ENCODE measurements at places on chromosomes 12 and 14.

GRCh38 chr14:58560208-58560607, 77.6 kb upstream of the DACT1 start:
- DNase-seq = no peak

- no peak for DNase-seq
These were observed 7.7 kb upstream of the KICS2 start for GRCh38 chr12:64229796-64230195.

DNA sequence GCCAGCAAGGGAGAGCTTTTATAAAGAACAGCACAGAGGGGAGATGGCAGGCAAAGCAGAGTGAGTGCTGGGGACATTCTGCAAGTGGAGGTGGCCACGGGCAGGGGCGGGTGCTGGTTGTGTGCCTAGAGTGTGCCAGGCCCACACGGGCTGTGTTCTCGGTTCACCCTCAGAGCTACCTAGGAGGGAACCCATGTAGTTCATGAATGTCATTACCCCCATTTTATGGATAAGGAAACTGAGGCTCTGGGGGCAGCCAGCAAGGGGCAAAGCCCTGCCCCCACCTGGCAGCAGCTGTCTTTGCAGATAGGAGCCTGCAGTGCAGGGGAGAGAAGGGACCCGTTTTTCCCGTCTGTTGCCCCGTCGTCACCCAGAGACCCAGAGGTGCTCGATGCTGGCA, 85.2 kb upstream of the NCOR2 start:
- no peak for DNase-seq

- peak; percentile 70 for DNase-seq
These were observed 28.6 kb downstream of the EML1 start for GRCh38 chr14:99821519-99822508.

GRCh38 chr14:61145034-61145902, 135.9 kb downstream of the TMEM30B start:
- DNase-seq = no peak

GRCh38 chr12:57541717-57542116, 5.3 kb downstream of the DCTN2 start:
- DNase-seq = no peak

DNA sequence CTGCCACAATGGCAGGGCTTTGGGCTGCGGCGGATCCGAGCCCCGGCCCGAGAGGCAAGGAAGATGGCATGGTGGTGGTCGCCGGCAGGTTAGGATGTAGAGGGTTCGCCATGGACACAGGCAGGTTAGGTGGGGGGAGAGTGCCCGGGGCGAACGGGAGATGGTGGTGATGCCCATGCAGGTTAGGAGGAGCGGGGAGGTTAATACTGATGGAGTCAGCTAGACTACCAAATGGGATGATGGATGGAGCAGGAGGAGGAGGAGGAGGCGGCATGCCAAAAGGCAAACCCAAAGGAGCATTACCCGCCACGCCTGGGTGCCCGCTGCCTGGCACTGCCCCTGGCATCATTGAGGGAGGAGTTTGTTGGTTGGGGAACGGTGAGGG, 6.2 kb downstream of the MYL6 start:
- DNase-seq = no peak

DNA sequence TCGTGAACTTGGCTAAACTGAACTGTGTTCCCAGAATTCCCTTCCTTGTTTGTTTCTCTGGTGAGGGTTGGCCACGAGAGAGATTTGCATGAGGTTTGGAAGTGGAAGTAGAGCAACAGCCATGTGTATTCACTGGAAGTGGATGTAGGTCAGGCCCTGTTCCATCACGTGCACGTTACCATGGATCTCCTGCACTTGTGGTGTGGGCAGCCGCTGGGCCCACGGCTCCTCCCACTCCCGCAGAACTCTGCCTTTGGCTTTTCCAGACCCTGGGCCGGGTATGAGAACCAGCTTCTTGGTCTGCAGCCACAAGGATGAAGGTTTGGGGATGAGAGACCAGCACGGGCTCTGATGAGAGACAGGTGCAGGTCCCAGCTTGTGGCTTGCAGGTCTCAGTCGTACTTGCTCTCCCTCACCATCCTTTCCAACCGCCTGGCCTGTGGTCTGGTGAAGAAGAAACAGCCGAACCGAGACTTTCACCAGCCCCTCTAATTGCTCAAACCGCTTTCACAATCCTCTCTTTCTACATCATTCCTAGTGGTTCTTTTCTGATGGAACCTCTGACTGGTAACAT, 94.9 kb downstream of the DUSP16 start:
- no peak for DNase-seq

DNA sequence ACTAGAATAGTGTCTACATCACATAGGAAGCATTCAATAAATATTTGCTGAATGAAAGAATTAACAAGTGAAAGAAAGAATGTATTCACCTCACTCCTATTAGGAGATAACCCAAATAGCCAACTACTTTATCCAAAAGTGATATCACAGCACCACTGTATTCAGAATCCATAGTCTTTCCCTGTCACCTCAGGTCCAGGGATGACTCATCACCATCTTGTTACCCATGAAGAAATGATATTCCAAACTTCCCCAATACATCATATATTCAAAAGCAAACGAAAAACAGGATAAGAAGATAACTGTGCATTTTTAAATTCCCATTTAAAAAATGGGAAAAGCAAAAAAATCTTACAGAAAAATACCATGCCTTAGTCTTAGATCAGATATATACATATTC, 39.1 kb downstream of the TXNDC16 start:
- DNase-seq = no peak

Data from OCI-M1 (cell line).